ENCODE measurements at places on chromosomes 2 and 18.

DNA sequence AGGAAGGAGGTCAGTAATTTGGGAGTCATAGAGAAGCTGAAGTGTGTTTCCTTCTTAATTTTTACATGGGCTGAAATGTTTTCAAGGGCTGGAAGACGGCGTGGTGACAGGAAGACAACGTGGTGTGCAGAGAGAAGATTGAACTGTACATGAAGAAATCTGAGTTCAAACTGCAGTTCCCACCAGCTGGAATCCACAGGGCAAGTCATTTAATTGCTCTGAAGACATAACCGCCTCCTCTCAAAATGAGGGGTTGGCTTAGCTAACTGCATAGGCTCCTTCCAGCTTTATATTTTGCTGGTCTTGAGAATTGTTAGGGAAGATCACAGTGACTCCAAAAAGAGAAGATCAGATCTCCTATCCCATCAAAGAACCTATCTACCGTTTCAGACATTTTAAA is 103.9 kb downstream of the SLC8A1 start:
- DNase-seq, result no peak

- no peak for DNase-seq
Measured at GRCh38 chr2:61210332-61210981, 48.5 kb downstream of the C2orf74 start.

DNA sequence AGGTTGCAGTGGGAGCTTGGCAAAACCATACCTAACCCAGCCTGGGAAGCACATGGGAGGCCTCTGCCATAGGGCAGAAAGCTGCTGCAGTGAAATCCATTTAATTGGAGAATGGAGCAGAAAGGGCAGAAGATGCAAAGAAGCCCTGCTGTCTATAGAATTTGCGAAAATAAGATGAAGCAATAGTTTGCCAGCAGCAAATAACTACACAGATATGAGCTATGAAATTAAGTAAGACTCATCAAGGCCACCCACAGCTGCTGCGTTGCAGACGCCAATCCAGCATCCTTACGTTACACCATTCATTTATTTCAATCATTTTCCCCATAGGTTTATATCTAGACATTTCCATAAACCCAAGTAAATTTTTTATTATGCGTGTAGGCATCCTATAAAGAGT is 21.1 kb downstream of the ATP8B1 start:
- DNase-seq, result no peak

- DNase-seq, result no peak
Measured at GRCh38 chr2:38154395-38154794, 78.4 kb upstream of the CYP1B1 start.

- DNase-seq, result no peak
Measured at GRCh38 chr2:158772306-158773078, 22.6 kb upstream of the DAPL1 start.

GRCh38 chr2:27029051-27029450 is 3.7 kb upstream of the TMEM214 start:
- DNase-seq, result no peak

GRCh38 chr2:9686061-9686460 is 55.3 kb upstream of the YWHAQ start:
- no peak for DNase-seq

DNA sequence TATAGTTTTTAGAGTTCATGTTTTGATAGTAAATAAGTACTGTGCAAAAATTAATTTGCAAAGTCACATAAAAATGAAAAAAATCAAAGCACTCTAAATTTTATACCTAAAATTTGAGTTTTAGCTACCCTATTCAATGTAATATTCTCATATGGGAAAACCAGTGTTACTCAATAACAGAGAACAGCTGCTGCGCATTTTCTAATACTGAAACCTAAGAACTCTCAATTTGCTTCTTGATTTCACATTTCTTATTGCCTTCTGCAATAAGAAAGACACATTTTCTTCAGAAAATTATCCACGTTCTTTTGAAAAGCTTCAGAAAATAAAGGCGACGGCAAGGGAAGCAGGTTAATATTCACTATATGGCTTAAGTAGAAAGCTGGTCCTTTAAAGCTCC is 199.1 kb upstream of the CCDC150 start:
- DNase-seq, result no peak

DNA sequence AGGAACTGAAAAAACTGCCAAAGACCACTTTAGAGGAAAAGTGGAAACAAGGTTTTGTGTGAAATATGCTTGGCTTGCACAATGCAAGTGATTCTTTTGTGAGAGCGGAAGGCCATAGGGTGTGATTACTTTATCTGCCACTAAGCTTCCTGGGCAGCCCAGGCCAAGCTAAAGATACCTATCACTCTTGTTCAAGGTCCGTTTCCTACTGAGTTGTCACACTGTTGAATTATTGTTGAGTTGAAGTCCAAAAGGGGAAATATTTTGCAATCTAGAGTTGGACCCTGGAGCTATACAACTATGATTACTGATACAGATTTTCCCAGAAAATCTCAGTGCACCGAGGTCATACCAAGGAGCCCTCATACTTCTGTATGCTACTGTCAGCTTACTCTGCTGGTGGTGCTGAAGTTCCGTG is 72.7 kb upstream of the CTAGE1 start:
- peak; percentile 47 for DNase-seq

DNA sequence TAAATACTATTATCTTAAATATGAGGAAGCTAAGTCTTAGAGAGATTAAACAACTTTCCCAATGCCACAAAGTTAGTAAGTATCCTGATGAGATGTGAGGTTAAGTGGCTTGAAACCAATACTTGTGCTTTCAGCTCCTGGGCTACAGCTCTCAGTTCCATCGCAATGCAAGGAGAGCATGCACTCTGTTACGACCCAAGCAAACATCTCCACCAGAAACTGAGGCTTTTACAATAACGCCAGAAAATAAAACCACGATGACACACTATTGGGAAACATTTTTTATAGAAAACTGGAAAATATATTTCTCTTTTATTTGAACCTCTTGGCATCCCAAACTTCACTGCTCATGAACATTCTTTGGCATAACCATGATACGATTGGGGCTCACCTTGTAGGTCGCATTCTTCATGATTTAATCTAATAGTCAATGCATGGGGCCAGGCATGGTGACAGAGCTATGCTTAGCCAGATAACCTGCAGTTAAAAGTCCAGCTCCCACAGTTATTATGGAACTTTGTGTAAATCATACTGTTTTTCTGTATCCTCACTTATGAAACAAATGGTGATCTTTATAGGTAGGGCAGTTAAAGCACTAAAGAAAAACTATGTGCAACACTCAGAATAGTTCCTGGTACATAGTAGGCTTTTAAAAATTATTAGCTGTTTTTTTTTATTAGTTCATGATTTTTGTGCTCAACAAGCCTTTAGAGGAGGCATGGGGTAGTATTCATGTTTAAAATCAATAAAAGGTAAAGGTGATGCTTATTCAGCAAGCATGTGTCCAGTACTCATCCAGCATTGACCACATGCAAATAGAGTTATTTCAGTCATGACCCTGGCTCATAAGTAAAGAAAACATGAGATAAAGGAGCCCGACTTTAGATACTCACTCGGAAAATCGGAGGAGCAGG is 238.3 kb upstream of the TRIB2 start:
- no peak for DNase-seq

DNA sequence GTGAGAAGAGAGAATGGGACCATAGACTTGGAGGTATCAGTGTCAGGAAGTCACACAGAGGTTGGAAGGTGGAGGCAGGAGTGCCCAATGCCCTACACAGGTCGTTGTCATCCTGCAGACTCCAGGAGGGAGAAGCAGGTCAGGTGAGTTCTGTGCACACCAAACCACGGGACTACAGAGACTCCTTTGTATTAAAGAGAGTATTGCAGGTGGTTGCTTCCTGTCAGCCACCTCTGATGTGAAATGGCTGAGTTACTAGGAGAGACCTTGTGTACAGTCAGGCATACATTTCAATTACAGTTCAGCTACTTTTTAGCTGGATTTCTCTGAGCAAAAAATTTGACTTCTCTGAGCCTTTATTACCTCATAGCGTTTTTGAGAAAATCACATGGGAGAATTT is 51.6 kb downstream of the SPP2 start:
- DNase-seq, result no peak

GRCh38 chr2:190846746-190847145 is 33.9 kb upstream of the GLS start:
- DNase-seq, result no peak

GRCh38 chr2:28406-28975 is 17.8 kb downstream of the FAM110C start:
- no peak for DNase-seq

DNA sequence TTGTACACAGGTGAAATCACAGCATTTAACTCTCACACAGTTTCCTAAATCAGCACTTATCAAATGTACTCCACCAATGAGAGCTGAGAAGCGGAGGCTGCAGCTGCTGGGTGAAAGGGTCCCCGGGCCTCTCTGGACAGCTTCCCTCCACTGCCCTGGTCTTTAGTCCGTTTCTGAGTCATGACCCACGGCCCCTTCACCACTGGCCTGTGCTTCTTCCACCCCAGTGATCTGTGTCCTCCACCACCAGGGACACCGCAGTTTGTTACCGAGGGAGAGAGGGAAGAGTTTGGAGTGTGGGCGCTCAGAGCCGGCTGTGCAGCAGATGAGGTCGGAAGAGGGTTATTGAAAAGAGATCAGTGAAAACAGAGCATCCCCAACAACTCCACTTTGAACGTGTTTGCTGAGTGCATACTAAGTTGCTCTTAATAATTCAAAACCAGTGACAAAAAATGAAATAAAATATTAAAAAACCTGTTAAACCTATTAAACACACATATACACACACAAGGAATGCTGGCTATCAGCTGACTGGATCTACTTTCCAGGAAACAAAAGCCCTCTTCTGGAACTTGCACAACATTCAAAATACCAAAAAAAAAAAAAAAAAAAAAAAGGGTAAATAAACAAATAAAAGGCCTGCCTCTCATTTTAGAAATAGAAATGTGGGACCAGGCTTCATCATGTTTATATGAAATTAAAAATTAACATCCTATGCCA is 54.1 kb downstream of the PXDN start:
- no peak for DNase-seq

DNA sequence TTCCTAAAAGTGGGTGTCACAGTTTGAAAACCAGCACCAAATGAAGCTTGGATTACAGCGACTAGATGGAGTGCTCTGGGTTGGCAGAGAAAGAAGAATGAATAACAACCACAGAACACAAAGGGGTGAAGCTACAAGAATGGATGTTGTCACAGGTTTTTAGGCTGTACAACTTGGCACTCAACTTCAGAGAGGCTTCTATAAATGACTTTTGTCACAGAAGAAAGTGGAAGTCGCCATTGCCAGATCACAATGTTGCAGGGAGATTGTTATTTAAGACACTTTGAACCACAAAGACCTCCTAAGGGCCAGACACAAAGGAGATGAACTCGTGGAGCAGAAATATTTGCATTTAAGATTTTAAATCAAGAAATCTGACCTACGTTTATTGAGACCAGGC is 354.2 kb downstream of the CDH7 start:
- no peak for DNase-seq

DNA sequence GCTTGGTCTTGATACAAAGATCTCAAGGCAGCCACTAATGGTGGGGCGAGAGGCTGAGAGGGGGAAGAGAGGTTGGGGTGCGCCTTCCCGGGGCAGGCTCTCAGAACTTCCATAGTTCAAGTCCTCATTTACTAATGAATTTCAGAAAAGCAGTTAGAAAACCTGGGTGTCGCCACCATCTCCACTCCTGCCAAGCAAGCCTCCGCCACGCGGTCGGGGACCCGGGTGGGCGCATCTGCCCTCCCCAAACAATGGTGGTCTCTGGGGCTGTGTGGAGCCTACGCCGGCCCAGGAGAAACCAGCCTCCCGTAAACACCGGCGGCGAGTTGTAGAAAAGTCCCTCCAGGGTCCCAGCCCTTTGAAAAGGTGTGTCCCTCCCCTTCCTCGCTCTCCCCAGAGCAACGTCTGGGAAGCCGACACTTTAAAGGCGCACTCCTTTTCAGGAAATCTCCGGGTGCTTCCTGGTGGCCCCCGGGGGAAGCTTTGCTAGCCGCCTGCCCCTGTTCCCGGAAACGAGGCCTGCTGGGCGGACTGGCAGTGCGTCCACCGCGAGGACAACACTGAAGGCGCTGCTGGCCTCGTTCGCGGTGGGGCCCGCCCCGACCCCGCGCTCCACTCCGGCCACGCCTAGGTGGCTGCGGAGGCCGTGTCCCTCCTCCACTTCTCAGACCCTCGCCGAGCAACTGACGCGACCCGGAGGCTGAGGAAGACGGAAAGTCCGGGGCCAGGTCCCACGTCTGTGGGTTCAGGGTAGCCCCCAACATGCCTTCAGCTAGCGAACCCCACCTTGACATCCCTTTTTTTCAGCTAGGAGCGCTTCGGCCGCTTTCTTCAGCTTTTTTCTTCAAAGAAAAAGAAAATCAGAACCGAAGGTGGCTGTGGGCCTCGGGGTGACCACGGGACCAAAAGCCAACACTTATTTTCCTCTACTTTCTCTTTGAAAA is 16.8 kb downstream of the EVX2 start:
- DNase-seq, result no peak

DNA sequence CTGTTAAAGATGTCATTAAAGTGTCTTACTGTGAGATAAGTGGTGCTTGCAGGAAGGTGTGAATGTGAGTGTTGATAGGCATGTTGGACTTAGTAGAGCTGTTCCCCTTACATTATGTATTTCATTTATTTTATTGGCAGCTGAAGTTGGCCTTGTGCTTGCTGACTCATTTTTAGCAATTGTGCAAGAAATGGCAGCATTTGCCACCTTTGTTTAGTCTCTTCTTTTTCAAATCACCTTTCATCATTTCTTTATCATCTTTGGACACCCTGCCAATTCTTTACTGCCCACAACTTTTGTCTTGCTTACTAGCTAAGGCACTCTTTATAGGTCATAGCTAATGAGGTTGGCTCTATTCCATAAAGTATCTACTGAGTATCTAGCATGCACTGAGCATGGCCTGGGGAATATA is 130.3 kb upstream of the LYPD6 start:
- DNase-seq, result no peak

- DNase-seq, result no peak
Measured at GRCh38 chr2:230657462-230657861, 55.2 kb upstream of the CAB39 start.

DNA sequence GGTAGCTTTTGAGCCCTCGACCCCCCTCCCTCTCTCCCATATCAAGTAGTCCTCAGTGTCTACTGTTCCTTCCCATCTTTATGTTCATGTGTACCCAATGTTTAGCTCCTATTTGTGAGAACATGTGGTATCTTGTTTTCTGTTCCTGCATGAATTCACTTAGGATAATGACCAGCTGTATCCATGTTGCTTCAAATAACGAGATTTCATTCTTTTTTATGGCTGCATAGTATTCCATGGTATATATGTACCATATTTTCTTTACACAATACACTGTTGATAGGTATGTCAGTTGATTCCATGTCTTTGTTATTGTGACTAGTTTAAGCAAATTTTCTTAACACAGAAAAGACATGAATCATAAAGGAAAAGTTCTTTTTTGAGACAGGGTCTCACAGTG is 16.5 kb upstream of the NDUFV2 start:
- DNase-seq, result no peak

DNA sequence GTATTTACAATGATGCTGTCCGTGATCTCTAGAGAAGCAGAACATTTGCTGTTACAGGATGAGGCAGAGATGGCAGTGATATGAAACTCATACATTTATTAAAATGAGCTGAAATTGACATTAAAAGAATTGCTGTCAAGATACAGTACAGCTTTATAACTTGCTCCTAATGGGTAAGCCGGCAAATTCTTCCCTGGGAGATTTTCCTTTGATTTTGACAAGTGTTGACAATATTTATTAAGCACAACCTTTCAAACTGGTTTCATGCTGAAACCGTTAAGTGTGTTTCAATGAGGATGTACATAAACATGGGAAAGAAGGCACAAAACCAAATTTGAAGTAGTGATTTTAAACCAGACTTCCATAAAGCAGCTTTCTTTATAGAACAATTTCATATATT is 45.5 kb downstream of the SPHKAP start:
- no peak for DNase-seq

- DNase-seq, result peak; percentile 32
Measured at GRCh38 chr2:55137024-55137958, 87.0 kb upstream of the RTN4 start.

- no peak for DNase-seq
Measured at GRCh38 chr2:157587576-157587975, 41.1 kb downstream of the ACVR1C start.

All from right lobe of liver (tissue), 6 donors.